ENCODE measurements at places on chromosomes 16 and 17.

DNA sequence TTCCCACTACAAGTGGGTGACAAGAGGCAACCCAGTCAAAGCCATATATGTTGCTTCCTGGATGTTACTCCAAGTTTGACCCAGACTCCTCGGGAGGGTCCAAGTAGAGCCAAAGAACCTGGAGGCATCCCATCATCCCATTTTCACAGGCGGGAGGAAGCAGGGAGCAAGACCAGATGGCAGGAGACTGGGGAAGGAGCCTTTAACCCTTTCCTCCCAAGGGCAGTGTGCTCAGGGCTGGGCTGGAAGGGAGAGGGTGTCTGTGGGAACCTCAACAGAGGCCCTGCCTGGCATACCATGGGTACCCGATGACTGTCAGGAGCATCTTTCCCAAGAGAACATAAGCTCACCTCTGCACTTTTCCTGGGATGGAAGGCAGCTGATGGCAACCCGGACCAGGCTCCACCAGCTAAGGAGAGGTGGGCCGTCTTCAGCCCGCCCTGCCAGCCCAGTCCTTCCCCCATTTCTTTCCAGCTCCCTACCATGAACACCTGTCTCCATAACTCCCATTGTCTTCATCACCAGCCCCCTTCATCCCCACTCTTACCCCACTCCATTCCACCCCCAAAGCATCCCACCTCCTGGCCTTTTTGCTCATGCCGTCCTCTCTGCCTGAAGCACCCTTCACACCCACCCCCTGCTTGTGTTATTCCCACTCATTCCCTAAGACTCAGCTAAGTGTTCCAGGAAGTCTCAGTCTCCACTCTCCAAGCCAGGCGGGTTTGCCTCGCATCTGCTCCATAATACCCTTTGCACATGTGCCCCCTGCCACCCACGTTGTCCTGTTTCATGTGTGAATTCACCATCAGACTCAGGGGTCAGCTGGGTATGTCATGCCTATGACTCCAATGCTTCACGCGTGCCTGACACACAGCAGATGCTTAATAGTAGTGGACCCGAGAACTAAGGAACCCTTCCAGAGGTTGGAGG is 5.9 kb upstream of the SLC16A5 start:
- DNase-seq = no peak

- DNase-seq = no peak
Measured at GRCh38 chr17:10156599-10156947, 41.8 kb downstream of the GAS7 start.

DNA sequence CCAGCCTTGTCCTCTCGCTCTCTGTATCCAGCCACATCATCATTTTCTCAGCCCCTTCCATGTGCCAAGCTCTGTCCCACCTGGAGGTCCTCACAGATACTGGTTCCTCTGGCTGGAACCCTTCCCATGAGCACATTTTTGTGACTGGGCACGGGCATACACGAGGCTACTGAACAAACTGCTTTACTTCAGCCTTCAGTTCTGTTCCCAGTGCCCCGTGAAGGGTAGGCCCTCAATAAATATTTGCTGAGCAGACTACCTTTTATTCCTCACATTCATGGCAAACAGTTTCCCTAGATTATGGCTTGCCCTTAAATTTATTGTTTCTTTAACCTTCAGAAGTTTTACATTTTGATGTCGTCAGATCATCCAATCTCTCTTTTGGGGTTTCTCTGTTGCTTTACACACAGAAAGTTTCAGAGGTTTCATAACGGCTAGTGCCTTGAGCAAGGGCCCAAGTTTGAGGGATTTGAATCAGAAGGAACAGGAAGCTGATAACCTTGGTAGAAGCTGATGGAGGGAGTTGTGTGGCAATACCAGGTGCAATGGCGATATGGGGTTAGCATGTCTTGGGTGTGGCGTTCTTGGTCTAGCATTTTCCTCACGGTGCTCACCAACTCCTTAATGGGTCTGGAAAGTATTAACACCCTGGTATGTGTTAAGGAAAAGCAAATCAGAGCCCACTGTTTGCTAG is 27.8 kb downstream of the TMEM92 start:
- no peak for DNase-seq

GRCh38 chr17:12078791-12079190 is 58.1 kb downstream of the MAP2K4 start:
- peak; percentile 55 for DNase-seq

- no peak for DNase-seq
Measured at GRCh38 chr16:70736465-70737376, 50.9 kb upstream of the MTSS2 start.

GRCh38 chr17:78108726-78109488 is 19.6 kb downstream of the TMC6 start:
- DNase-seq = no peak

DNA sequence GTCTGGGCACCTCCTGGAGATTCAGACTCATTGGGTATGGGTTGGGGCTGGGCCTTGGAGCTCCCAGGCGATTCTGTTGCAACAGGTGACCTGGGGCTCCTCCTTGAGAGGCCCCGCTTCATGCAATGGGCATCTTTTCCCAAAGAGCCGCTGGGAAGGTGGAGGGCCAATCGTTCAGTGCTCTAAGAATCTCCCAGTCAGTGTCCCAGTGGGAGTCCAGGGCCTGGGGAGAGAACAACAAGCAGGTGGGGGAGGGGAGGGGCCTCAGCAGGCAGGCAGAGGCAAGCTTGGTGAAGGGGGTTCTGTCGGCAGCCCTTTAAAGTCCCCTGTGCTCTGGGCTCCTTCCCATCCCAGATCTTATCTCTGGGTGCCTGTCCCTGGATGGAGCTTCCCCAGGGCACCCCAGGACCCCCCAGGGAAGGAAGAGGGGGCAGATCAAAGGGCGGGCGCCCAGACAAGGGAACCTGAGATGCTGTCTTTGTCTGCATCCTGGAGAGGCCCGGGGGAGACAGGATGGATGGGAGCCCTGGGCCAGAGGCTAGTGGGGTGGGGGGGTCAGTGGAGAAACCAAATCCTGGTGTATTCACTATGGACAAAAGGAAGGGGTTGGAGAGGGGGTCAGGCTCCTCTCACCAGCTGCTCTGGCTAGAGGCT is 30.5 kb upstream of the NXPH3 start:
- DNase-seq = no peak

GRCh38 chr17:7843257-7843535 is 9.2 kb downstream of the KDM6B start:
- DNase-seq = no peak

- no peak for DNase-seq
Measured at GRCh38 chr17:826778-827177, 44.6 kb downstream of the MRM3 start.

GRCh38 chr17:16923097-16923903 is 48.6 kb downstream of the TNFRSF13B start:
- no peak for DNase-seq

DNA sequence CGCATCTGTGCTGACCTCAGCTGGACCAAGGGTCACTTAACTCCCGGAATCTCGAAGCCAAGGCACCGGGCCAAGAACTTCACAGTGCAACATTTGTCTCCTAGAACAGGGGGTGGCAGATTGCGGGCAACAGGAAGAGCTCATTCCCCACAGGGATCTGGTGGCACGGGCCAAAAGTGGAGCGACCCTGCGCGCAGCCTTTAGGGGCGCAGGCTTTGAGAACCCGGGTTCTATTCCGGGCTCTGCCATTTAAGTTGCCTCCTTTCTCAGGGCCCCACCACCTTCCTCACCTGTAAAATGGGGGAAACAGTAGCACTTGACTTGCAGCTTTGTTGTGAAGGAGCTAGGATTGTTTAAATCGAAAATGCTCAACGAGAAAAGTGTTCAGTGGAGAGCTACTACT is 651 bp downstream of the SHMT1 start:
- no peak for DNase-seq

GRCh38 chr16:86088816-86089215 is 189.9 kb downstream of the IRF8 start:
- DNase-seq = no peak

DNA sequence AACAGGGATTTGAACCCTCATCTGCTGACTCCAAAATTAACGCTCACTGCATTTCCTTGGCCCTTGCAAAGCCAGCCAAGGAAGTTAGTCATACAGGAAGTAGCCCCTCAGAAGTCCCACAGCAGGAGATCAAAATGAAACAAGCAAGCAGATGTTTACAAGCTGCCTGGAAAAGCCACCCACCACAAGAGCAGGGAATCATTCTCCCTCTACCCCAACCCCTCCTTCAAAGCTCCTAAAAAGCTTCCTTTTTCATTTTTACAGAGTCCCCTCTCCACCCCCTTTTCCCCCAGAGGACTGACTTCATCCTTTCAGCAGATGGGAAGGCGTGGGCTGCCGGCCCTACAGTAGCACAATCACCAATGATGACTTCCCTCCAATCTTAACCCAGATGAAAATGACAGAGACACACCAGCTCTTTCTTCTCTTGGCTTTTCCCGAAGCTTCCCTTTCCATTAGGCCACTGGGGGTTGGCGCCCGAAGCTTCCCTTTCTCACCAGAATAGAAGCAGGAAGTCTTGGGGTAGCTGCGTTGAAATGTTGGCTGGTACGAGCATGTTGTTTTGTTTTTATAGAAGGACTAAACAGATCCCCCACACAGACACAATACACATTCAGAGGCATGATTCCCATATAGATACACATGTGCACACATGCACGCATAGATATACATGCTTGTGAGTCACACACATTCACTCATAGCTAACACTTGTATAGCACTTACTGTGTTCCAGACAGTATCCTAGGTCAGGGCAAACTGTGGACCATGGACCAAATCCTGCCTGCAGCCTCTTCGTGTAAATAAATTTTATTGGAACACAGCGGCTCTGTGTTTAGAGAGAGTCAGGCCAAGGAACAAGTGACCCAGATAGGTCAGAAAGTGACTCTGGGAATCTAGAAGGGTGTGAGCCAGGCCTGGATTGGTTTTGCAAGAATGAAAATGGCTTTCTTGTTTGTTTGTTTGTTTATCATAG is 17.4 kb downstream of the ITPRIPL2 start:
- DNase-seq = no peak

DNA sequence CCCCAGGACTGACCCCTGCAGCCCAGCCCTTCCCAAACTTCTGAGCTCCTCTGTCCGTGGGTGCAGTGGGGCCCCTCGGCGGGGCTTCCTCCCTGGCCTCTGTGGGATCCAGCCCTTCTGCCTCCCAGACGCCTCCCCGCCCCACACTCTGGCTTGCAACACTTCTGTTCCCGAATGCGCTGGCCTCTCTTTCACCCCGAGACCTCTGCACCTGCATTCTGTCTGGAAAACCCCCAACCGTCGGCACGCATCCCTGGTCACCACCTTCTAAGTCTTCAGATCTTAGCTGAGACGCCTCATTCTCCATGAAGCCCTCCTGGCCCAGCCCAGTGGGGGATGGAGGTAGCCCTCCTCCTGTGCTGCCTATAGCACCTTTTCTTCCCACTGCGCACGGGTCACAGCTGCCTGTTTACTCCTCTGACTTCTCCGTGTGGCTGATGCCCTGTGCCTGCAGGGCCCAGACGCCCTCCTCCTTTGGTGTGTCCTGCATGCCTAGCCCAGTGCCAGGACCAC is 26.4 kb downstream of the TMEM235 start:
- peak; percentile 27 for DNase-seq

GRCh38 chr17:53749178-53749577 is 73.5 kb upstream of the KIF2B start:
- DNase-seq = no peak

DNA sequence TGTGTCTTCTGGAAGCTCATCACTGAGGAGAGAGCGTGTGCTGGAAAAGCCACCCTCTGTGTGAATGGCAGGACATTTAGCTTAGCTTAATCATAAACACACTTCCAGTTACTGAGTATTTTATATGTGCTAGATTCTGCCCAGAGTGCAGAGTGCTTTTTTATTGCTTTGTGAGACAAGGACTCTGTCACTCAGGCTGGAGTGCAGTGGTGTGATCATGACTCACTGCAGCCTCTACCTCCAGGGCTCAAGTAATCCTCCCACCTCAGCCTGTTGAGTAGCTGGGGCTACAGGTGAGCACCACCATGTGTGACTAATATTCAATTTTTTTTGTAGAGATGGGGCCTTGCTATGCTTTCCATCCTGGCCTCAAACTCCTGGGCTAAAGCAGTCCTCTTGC is 61.4 kb upstream of the IRX3 start:
- no peak for DNase-seq

DNA sequence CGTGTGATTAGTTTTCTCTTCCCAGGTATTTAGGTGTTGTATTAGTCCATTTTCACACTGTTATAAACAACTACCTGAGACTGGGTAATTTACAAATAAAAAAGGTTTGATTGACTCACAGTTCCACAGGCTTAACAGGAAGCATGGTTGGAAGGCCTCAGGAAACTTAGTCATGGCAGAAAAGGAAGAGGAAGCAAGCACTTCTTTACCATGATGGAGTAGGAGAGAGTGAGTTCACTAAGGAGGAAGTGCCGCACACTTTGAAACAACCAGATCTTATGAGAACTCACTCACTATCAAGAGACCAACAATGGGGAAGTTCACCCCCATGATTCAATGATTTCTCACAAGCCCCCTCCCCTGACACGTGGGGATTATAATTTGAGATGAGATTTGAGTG is 1343.7 kb upstream of the GOT2 start:
- DNase-seq = no peak

DNA sequence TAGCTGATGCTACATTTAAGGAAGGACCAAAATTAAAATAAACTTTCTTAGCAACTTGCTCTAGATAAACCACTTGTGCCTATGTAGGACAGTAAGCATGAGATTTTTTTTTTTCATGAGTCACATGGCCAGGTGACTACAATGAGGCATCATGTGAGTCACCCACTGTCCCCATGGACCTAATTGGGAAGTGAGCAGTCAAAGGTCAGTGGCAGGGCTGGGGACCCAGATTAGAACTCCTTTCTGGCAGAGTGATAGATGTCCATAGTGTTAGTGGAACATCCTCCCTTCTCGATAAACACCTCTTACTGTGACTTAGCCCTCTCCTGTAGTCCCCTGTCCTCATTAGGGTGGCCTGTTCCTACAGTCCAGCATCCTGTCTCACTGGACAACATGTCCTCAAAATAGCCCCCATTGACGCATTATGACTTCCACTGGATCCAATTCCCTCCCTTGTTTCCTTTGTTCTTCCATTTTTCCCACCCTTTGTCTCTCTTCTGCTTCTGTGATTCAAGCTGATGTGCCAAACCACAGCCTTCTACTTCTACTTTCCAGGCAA is 12.4 kb downstream of the ITGB3 start:
- no peak for DNase-seq

DNA sequence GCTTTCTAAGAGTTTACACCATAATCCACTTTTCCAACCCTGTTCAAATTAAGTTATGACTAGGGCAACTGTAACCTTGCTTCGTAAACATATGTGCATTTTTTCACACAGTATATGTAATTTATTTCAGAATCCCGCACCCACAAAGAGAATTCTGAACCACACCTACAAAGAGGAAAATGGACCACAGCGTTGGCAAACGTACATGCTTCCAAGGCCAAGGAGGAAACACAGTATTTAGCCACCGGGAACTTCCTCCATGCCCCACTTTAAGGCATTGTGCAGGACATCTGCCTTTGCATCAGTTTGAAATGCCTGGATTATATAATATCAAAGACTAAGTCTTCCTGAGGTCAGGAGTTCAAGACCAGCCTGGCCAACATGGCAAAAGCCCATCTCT is 2.1 kb downstream of the SPATA22 start:
- DNase-seq = no peak

All from NCI-H226 (cell line).